CD4-positive, CD25-positive, alpha-beta regulatory T cell (primary cell): ENCODE measurements at places on chromosomes 7 and 10.

- no peaks in the 10 kb centered on the region for H3K27me3 ChIP-seq
- no peaks in the 10 kb centered on the region for H3K36me3 ChIP-seq
- peak overlapping the region; percentile 67 for H3K27ac ChIP-seq
- peak; percentile 78 for DNase-seq
- peaks cover 52% of the 10 kb centered on the region for H3K4me1 ChIP-seq
Observed at GRCh38 chr10:79322616-79323543, 24.4 kb upstream of the PPIF start.

- no peaks in the 10 kb centered on the region for H3K4me1 ChIP-seq
- no peak overlapping the region for H3K4me3 ChIP-seq
Observed at GRCh38 chr10:5533098-5533731, 8.5 kb downstream of the CALML3 start.

DNA sequence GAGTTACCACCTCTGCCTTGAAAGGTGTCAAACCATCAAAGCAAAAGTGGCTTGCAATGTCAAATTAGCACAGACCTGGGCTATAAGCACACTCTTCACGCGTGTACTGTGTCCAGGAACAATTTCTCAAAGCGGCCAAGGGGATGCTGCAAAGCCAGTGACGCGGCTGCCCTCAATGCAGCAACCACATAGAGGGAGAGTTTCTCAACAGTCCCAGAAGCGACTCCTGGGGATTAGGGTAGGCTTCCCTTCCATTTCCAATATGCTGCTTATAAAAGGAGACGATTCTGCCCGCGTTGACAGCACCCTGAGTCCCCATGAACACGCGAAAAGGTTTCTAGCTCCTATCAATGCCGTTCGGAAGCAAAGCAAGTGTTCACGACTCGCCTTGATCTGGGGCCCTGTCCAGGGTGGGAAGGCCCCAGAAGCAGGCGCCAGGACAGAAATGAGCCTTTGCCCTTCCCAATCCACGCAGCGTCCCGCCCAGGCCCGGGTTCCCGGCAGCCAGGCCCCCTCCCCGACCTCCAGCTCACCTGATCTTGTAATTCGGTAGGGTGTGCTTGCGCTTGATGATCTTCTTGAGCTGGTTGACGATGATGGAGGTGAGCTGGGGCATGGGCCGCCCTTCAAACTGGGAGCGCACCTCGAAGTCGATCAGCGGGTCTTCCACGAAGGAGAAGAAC lies 1.3 kb downstream of the PDZD8 start:
- H3K27me3 ChIP-seq: peaks cover 9% of the 10 kb centered on the region
- peaks cover 44% of the 10 kb centered on the region for H3K4me1 ChIP-seq
- peak; percentile 37 for DNase-seq
- peak overlapping the region; percentile 35 for H3K27ac ChIP-seq
- H3K4me3 ChIP-seq: peak overlapping the region; percentile 87

- H3K4me3 ChIP-seq: peak overlapping the region; percentile 77
- peaks cover 45% of the 10 kb centered on the region for H3K4me1 ChIP-seq
- DNase-seq: peak; percentile 64
- peaks cover 17% of the 10 kb centered on the region for H3K36me3 ChIP-seq
Observed at GRCh38 chr10:73785721-73786511, 510 bp downstream of the ZSWIM8 start.

DNA sequence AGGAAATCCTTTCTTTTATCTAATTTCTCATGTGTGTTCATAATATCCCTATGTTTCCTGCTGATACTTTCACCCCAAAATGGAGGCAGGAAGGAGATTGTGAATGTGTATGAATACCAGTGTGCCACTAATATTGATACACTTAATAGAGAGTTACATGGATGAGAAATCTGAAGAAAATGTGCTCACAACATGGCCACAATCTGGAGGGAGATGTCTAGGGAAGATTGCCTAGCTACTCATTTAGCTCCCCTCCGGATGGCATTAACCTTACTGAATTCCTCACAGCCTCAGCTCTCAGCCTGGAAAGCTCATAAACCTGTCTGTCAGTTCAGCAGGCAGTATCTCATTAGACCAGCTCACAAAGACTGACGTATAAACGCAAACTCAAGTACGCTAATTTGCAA lies 23.4 kb upstream of the DMTF1 start:
- peaks cover 12% of the 10 kb centered on the region for H3K27me3 ChIP-seq
- no peak for DNase-seq
- H3K4me1 ChIP-seq: no peaks in the 10 kb centered on the region

GRCh38 chr7:48011951-48012350 lies 17.0 kb downstream of the SUN3 start:
- H3K4me1 ChIP-seq: no peaks in the 10 kb centered on the region
- no peak overlapping the region for H3K27ac ChIP-seq
- no peaks in the 10 kb centered on the region for H3K36me3 ChIP-seq
- peaks cover 4% of the 10 kb centered on the region for H3K27me3 ChIP-seq
- no peak overlapping the region for H3K4me3 ChIP-seq

GRCh38 chr7:103851357-103851756 lies 138.1 kb downstream of the RELN start:
- no peaks in the 10 kb centered on the region for H3K4me1 ChIP-seq
- H3K27me3 ChIP-seq: no peaks in the 10 kb centered on the region
- peak; percentile 1 for DNase-seq
- H3K4me3 ChIP-seq: no peak overlapping the region
- no peaks in the 10 kb centered on the region for H3K36me3 ChIP-seq

DNA sequence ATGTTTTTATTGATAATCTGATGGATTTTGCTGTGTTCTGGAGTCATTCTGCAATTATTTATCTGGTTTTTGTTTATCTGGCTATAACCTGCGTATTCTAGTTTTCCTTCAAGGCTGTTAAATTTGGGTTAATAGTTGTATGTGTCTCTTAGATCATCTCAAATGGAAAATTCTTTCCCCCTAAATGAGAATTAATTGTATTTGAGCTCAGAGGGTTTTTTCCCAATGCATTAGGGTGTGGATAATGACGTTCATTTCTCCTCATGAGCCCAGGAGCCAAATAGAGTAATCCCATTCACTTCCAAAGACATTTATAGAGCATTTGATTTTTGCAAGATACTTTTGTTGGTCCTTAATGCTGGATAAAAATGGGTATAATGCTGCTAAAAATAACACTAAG lies 564.6 kb downstream of the GALNT17 start:
- no peak overlapping the region for H3K4me3 ChIP-seq
- H3K27ac ChIP-seq: no peak overlapping the region
- H3K4me1 ChIP-seq: no peaks in the 10 kb centered on the region
- H3K27me3 ChIP-seq: no peaks in the 10 kb centered on the region
- DNase-seq: no peak

GRCh38 chr7:15308821-15309220 lies 253.0 kb downstream of the AGMO start:
- no peaks in the 10 kb centered on the region for H3K4me1 ChIP-seq
- H3K27ac ChIP-seq: no peak overlapping the region
- H3K4me3 ChIP-seq: no peak overlapping the region
- H3K36me3 ChIP-seq: no peaks in the 10 kb centered on the region

DNA sequence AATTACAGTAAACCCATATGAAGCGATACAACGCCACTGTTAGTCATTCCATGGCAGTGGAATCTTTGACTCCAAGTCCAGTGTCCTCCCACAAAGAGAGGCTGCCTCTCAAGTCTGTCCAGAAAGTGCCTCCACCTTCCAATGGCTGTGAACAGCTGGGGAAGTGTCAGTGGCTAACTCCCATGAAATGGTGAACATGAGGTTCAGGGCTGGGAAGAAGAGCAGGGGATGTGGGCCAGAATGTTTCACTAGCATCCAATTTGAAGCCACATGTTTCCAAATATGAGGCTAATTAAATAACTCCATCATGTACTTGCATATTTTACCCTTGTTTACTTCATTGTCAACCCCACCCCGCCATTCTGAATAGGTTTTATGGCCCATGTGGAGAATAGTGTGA lies 53.1 kb upstream of the CHST15 start:
- H3K36me3 ChIP-seq: no peaks in the 10 kb centered on the region
- no peak for DNase-seq
- no peaks in the 10 kb centered on the region for H3K4me1 ChIP-seq
- H3K27ac ChIP-seq: no peak overlapping the region
- no peaks in the 10 kb centered on the region for H3K27me3 ChIP-seq
- no peak overlapping the region for H3K4me3 ChIP-seq

DNA sequence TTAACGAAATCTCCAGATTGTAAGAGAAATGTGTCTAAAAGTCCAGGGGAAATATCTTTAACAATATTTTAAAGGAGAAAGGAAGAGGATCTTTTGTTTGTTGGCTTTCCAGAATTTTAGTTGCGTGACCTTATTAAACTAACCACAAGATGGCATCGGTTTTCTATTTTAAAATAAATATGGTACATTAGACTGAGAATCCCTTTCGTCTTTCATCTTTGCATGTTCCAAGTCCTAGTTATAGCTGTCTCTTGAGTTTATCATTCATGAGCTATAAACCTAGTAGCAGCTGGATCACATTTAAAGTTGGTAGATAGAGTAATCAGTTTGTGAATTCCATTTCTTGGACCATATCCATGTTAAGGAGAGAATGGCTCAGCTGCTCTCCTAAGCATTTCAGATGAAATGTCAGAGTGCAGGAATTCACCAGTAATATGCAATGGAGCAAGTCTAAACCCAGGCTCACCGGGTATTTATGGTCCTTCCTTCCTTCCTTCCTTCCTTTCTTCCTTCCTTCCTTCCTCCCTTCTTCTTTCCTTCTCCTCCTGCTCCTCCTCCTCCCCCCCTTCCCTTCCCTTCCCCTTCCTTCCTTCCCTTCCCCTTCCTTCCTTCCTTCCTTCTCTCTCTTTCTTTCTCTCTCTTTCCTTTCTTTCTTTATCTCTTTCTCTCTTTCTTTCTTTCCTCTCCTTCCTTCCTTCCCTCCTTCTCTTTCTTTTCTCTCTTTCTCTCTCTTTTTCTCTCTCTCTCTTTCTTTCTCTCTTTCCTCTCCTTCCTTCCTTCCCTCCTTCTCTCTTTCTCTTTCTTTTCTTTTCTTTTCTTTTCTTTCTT lies 57.8 kb upstream of the RAB18 start:
- H3K4me3 ChIP-seq: no peak overlapping the region
- DNase-seq: peak; percentile 48
- H3K27ac ChIP-seq: no peak overlapping the region

DNA sequence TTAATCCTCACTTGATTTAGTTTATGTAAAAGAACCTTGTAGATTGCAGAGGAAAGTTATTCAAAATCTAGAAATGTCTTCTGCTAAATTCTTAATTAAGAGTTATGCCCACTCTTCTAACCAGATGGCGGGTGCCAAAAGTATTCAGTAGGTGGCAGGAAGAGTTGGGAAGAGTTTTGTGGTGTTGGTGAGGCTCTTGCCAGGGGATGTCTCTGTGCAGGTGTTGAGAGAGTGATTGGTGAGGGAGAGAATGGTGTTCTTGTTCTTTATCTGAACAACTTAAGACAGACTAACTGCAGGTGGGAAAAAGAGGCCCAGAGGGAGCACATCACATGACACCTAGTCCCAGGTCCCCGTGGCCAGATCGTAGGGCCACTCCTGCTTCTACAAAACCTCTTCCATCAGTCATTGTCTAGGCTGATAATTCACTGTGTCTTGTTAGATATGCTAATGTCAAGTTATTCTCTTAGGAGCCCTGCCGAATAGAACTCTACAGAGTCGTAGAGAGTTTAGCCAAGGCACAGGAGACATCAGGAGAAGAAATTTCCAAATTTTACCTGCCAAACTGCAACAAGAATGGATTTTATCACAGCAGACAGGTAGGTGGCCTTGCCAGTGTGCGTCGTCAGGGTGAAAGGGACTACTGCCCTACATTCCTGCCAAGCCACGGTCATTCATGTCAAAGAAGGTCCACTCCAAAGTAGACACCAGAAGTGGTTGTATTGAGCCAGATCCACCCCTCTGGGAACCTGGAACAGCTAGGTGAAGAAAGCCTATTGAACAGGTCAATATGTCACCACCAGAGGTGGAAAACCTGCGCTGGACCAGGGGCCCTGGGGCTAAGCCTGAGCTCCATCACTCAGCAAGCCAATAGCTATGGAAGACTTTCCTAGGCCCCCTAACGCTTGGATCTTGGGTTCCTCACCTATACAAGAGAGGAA lies 3.4 kb downstream of the IGFBP1 start:
- H3K27me3 ChIP-seq: peaks cover 19% of the 10 kb centered on the region
- no peak for DNase-seq
- no peak overlapping the region for H3K4me3 ChIP-seq

GRCh38 chr10:43417950-43418768 lies 9.2 kb upstream of the HNRNPF start:
- no peaks in the 10 kb centered on the region for H3K27me3 ChIP-seq
- no peaks in the 10 kb centered on the region for H3K36me3 ChIP-seq
- peak overlapping the region; percentile 58 for H3K27ac ChIP-seq

DNA sequence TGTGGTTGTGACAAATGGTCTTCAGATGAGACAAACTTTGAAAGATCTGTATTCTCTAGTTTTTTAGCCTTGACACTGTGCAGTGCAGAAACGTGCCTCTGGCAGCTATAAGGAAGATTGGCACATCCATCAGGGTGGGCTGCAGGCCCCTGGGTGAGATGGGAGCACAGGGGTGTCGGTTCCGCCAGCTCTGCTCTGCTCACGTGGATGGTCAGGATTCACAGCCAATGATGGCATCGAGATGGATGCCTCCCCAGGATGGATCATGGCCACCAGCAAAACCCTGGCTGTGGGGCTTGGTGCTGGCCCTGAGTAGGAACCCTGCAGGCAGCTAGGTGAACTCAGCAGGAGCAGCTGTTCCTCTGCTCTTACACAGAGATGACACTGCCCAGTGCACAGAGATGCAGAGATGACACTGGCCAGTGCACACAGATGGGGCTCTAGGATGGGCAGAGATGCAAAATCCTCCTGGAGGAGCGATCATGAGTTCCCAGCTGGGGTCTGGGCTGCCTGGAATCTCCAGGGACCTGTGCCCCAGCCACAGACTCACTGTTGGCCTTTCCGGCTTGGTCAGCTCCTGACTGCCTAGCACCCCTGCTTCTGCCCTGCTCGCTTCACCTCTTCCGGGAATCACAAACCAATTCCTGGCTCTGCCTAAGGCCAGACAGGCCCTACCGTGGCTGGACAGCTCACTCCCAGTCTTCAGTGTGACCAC lies 185.9 kb downstream of the TCERG1L start:
- DNase-seq: no peak
- no peak overlapping the region for H3K27ac ChIP-seq
- no peaks in the 10 kb centered on the region for H3K4me1 ChIP-seq
- no peak overlapping the region for H3K4me3 ChIP-seq

GRCh38 chr10:60282771-60283353 lies 106.8 kb downstream of the ANK3 start:
- H3K27me3 ChIP-seq: no peaks in the 10 kb centered on the region
- no peaks in the 10 kb centered on the region for H3K36me3 ChIP-seq
- H3K4me3 ChIP-seq: no peak overlapping the region
- no peak for DNase-seq
- no peak overlapping the region for H3K27ac ChIP-seq

- no peak for DNase-seq
- H3K27ac ChIP-seq: no peak overlapping the region
- H3K27me3 ChIP-seq: no peaks in the 10 kb centered on the region
- no peaks in the 10 kb centered on the region for H3K36me3 ChIP-seq
Observed at GRCh38 chr7:135517060-135517459, 7.2 kb upstream of the CNOT4 start.

DNA sequence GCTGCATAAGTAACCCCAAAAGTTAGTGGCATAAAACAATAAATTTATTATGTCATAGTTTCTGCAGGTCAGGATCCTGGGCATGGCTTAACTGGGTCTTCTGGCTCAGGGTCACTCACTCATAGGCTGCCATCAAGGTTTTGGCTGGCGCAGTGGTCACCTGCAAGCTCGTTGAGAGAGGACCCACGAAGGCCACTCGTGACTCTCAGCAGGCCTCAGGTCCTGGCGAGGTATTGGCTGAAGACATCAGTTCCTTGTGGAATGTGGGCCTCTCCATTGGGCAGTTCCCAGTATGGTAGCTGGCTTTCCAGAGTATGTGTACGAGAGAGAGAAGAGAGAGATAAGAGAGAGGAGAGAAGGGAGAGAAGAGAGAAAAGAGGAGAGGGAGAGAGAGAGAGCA lies 138.3 kb upstream of the KLF14 start:
- H3K36me3 ChIP-seq: peaks cover 62% of the 10 kb centered on the region
- H3K27ac ChIP-seq: no peak overlapping the region
